Progenitor cell of endocrine pancreas (in vitro differentiated cells): ENCODE measurements at places on chromosomes 6 and 20. TPM values are rescaled to one million over a fixed set of nuclear protein-coding genes. Genes with fewer than 3 reads are reported as not detected.

GRCh38 chr6:80329496-80329895, 223.0 kb downstream of the BCKDHB start:
- no peak for DNase-seq

- DNase-seq, result no peak
Observed at GRCh38 chr20:3374296-3374695, 33.2 kb downstream of the DNAAF9 start.

- DNase-seq, result no peak
Observed at GRCh38 chr6:7763881-7764280, 38.0 kb downstream of the BMP6 start.

DNA sequence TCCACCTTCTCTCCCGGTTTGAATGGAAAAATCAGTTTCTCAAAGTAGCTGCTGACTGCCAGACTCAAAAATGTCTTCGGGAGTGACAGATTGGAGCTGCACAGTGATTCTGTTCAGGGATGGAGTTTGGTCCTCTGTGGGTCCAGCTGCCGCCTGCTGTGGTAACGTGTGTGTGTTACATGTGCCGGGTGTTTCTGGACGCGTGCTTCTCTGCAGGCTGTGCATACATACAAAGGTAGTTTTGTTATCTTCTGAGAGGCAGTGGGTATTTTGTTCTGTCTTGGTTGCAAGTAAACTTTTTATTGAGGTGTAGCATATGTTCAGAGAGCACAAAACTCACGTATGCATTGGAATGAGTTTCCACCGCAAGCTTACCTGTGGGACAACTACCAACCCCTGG, 41.3 kb upstream of the NAA20 start:
- no peak for DNase-seq

GRCh38 chr20:45368221-45368980, 5.4 kb downstream of the SYS1 start:
- no peak for DNase-seq

DNA sequence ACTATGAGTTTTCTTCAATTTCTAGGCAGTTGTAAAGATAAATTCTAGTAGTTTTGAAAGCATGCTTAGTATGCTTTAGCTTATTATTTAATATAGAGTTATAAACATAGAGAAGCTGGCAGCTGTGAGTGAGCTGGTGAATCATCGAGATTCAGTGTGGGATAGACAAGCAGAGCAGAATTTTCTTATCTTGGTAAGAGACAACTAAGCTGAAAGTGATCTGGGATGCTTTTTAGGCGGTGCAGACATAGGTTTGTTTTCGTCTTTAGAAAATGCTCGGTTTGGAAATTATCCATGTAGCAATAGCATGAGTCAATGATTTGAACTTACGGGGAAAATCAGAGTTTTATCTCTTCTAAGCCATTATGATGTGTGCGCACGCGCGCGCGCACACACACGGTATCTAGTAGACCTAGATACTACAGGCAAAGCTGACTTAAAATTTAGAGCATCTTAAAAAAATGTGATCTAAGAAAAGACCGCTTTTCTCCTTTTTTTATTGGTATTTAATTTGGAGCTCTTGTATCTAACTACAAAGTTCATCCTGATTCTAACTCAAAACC, 128.3 kb upstream of the MAP3K7 start:
- no peak for DNase-seq

GLP1R gene
- total RNA-seq, result 3.9 and 4.0 TPM in 2 replicates

DNA sequence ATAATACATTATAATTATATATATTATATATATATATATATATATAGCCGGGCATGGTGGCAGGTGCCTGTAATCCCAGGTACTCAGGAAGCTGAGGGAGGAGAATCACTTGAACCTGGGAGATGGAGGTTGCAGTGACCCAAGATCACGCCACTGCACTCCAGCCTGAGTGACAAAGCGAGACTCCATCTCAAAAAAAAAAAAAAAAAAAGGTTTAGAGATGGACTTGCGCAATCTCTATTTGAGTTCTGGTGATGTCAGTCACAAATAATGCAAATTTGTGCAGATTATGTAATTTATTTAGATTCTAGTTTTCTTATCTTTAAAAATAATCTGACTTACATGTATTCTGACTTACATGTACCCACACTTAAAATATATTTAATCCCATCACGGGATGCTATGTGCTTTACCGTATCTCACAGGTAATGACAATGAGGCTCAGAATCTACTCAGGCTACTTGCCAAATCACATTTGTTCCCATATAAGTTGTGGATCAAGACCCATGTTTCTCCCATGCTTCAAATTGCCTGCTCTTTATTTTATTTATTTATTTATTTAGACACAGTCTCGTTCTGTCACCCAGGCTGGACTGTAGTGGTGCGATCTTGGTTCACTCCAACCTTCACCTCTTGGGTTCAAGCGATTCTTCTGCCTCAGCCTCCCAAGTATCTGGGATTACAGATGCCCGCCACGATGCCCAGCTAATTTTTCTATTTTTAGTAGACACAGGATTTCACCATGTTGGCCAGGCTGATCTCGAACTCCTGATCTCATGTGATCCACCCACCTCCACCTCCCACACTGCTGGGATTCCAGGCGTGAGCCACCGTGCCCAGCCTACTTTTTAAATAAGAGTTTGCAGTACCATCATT, 7.6 kb upstream of the UST start:
- no peak for DNase-seq

DNA sequence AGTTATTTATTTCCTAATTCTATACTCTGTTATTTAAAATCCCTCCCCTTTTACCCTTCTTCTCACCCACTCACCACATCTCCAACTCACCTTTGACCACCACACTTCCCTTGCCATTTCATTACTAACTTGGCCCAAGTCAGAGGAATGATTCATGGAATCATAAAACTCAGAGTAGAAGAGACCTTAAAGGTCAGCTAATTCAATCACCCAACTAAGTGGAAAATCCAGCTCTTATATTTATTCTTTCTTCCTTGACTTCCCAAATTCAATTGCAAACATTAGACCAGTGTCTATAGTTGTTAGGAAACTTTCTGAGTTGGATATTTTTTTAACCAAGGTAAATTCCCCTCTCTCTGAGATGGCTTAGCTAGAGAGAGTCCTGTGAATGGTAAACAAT, 26.5 kb upstream of the HEY2 start:
- DNase-seq, result no peak

ADGRG6 gene
- 126 and 139 TPM in 2 replicates for total RNA-seq

MAS1 gene
- not detected in 2 replicates for total RNA-seq

KHDC1L gene
- not detected in 2 replicates for total RNA-seq

DNA sequence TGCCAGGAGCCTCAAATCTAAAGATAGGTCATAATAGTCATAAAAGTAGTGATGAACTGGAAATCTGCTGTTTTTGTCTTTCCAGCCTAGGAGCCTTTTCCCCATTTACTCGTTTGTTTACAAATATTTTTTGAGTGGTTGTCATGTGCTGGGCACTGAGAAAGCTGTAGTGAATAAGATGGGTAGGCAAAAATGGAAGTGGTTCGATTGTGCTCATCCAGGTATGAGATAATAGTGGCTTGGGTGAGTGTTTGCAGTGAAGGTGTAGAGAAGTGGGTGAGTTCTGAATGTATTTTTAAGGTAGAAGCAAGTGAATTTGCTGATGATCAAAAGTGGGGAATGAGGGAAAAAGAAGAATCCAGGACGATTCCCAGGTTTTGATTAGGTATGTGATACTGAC, 53.0 kb downstream of the CARMIL1 start:
- no peak for DNase-seq

DNA sequence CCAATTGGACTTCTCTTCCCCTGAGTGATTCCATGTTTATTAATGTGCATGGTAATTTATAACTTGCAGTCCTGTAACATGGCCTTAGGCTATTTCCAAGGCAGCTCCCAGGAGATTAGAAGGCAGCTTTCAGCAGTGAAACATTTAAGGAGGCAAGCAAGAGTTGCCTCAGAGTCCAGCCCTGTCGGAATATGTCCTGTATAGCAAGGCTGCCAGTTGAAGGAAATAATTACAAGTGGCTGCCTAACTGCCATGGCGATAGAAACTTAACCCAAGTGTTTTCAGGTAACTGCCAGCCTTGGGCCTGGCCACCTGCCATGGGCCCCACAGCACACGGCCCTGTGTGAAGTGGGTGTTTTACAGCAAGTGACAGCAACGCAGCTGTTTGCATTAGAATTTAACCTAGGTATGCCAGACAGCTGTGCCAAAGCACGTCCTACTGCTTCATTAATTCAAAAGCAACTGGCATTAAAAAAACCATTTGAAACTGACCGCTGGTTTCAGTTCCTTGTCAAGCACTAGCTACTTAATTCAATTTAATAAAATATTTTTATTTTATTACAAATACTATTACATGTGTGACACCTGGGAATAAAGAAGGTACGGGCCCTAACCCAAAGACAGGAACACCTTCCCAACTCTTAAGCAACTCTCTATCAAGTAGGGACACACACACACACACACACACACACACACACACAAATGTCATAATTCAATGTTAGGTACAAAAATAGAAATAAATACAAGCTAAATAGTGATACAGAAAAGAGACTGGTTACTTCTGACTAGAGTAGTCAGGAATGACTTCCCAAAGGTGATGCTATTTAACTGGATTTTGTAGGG, 151.8 kb upstream of the HEY2 start:
- no peak for DNase-seq

- DNase-seq, result no peak
Observed at GRCh38 chr20:19308146-19308545, 95.7 kb downstream of the SLC24A3 start.

TCP11 gene
- total RNA-seq, result not detected in 2 replicates

GRCh38 chr6:125208625-125209249, 55.2 kb downstream of the TPD52L1 start:
- DNase-seq, result no peak

FAM209B gene
- not detected in 2 replicates for total RNA-seq

- no peak for DNase-seq
Observed at GRCh38 chr20:61146023-61146422, 106.0 kb upstream of the CDH4 start.

YTHDF1 gene
- 51.2 and 53.8 TPM in 2 replicates for total RNA-seq

- no peak for DNase-seq
Observed at GRCh38 chr6:45369870-45370269, 7.9 kb downstream of the SUPT3H start.

CALHM6 gene
- 0.75 and 1.2 TPM in 2 replicates for total RNA-seq

PTK6 gene
- 0.29 and 0.31 TPM in 2 replicates for total RNA-seq

GRCh38 chr6:118895859-118896258, 1.9 kb downstream of the ASF1A start:
- no peak for DNase-seq

DNA sequence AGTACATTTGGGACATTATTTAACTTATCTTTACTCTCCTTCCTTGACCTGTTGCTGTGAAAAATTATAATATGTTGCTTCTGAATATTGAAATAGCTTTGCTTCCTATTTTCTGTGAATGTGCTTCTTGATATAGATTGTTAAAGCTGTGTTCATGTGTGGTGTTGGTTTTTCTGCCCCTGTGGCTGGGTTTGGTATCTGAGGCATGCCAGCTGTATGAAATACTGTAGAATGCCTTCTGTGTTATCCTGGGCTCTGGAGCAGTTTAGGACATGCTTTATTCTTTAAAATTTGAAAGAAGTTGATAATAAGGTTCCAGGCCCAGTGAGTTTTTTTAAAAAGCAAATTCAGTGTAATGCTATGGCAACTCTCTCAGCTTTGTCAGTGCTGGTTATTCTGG, 71.7 kb downstream of the HIVEP1 start:
- no peak for DNase-seq

DNA sequence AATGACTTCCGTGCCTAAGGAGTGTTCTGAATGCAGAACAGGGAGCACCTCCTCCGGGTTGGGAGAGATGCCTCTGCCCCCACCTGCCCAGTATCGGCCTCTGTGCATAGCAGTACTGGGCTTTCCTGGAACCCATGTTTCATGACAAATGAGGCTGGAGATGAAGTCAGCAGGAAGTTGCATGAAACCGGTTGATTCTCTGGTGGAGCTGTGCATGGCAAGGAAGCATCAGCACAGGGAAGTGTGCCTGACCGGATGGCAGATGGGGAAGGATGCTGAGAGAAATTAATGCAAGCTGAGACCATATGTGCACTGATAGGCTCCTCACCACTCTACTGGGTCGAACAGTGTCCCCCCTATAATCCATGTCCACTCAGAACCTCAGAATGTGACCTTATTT, 155.5 kb downstream of the CDH26 start:
- no peak for DNase-seq

- DNase-seq, result no peak
Observed at GRCh38 chr6:89797317-89797716, 22.3 kb downstream of the MDN1 start.

DNA sequence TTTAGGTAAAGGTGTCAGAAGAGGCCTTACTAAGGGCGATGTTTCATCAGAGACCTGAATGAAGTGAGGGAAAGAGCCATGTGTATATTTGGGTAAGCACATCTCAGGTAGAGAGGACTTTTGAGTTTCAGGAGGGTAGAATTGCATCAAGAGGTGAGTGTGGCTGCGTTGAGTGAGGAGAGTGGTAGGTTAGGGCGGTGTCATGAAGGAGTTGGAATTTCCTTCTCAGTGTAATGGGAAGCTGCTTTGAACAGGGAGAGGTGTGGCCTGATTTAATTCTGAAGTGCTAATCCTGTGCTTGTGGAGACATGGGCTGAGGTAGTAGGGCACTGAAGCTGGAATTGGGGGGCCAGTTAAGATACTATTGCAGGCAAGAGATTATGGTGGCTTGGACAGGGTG, 53.9 kb downstream of the IGF2R start:
- DNase-seq, result no peak

ARMH2 gene
- total RNA-seq, result not detected in 2 replicates

ATP6V1G2 gene
- 1.5 TPM in 2 replicates for total RNA-seq
